NCI-H460 (cell line): ENCODE measurements at places on chromosomes 7 and 10.

DNA sequence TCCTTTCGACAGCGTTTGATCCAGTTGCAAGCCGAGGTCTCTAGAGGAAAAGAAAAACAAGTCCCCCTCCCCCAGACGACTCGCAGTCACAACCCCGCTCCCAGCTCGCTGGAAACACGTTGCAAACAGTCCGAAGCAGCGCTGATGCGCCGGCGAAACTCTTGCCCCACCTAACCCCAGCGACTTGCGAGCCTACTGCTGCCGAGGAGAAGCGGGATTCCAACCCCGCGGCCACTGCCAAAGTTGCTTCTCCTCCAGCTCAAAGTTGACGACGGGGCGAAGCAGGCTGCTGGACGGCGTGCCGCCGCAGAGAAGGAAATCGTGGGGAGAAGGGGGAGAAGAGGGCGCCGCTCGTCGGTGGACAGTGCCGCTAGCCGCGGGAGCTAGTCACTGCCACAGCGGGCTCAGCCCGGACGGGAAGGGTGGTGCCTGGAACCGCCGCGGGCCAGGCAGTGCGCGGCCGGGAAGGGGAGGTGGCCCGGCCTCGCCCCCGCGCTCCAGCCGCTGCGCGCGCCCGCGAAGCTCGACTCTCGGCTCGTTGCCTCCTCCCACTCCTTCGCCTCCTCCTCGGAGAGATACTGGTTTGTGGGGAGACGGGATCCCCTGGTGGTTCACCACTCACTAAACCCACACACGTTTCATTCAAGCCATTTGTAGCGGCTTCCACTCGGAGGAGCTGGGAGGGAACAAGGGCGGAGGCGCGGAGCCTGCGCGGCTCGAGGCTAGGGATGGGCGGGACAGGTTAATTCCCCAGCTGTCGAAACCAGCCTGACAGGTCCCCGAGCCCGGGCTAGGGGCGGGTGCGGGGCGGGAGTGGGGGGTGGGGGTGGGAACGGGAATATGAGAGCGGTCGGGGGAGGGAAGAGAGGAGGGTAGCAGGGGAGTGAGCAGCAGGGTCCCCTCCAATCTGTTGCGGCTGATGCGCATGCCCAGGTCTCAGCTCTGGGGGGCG lies at the start of gene GPR37:
Gene GPR37, minus strand, starts transcription at position 392 of the 952 bp plus-strand sequence. CDS start 816 bp downstream, outside the sequence.
- DNase-seq: peak; percentile 74

DNA sequence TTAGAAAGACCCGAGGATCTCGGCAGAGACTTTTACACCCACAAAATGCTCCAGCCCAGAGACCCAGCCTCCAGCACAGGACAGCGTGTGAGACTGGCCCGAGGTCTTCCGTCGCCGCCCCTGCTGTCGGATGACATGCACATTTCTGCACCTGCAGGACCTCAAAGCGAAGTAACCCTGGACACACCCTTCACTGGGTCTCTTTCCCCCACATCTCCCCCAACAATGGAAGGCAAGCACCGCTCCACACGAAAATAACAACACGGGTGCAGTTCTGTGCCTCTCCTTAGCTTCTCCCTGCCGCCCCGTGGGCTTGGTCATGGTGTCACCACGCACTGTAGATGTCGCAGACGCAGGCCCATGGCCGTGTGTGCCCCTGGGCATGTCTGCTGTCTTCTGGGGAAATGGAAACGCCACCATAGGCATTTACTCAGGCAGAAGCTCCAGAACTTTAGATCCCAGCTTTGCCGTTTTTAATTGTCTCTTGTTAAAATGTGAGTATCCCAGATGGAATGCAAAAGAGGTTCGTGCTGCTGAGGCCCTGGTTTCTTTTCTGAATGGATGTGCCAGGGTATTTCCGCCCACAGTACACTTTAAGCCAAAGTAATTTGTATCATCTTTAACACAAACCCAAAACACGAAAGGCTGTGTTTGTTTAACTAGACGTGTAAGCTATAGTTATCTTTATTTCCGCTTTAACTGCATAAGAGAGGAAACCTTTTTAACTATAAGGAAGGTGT lies 237.9 kb downstream of the MGMT start:
- DNase-seq: no peak

DNA sequence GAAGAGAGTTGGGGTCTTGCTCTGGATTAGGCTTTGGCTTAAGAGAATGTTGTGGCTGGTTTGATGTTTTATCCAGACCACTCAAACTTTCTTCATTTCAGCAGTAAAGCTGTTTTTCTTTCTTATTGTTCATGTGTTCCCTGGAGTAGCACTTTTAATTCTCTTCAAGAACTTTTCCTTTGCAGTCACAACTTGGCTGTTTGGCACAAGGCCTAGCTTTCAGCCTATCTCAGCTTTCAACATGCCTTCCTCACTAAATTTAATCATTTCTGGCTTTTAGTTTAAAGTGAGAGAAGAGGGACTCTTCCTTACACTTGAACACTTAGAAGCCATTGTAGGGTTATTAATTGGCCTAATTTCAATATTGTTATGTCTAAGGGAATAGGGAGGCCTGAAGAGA lies 18.1 kb downstream of the CCDC126 start:
- DNase-seq: no peak

DNA sequence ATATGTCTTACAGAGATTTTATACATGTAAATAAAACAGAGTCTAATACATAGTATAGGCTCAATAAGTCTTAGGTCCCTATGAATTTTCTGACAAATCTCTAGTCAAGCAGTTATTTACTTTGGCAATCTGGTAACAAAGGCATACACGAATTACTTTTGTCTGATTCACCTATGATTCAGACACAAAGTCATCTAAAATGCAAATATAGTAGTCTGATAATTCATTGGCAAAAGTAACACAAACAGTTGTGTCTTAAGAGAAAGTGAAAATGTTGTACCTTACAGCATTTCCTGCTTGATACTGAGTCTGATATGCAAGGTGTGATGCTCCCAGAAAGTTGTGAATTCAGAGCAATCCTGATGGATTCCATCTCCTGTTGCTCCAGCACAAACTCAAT lies 209.4 kb upstream of the PRSS1 start:
- no peak for DNase-seq

DNA sequence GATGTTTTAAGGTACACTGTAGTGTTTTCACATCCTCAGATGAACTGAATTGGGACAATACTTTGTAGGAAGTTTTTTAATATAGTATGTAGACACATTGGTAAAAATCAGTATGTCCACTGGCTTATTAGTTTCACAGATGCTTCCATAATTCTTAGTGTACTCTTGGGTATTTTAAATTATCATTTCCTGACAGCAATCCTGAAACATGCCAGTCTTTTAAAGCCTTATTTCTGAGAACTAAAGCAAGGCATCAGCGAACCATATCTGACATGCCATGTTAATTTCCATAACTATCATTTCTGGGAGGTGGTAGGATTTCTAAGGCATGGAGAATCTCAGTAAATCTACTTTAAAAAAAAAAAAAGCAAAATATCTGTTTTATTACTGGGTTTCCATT lies 266.4 kb downstream of the ADK start:
- DNase-seq: no peak

DNA sequence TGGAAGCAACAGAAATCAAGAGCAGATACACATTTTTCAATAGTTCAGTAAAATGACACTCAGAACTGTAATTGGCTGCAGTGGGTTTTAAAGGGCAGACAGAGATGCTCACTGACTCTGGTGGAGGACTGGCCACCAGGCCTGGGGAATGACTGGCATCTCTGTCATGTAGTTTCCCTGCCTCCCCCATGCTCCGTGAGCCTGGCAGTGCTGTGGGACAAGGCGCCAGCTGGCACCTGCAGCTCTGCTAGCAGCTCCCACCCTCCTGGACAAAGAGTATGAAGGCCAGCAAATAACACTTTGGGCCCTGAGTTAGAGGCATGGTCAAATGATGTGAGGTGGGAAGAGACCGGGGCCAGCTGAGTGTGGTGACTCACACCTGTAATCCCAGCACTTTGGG lies 15.0 kb downstream of the TSPAN33 start:
- DNase-seq: no peak

GRCh38 chr10:48594371-48594770 lies 10.5 kb downstream of the ARHGAP22 start:
- no peak for DNase-seq

GRCh38 chr7:102942181-102942866 lies 29.5 kb downstream of the LRRC17 start:
- no peak for DNase-seq

- DNase-seq: no peak
Observed at GRCh38 chr7:110522761-110523200, 568.1 kb upstream of the LRRN3 start.

DNA sequence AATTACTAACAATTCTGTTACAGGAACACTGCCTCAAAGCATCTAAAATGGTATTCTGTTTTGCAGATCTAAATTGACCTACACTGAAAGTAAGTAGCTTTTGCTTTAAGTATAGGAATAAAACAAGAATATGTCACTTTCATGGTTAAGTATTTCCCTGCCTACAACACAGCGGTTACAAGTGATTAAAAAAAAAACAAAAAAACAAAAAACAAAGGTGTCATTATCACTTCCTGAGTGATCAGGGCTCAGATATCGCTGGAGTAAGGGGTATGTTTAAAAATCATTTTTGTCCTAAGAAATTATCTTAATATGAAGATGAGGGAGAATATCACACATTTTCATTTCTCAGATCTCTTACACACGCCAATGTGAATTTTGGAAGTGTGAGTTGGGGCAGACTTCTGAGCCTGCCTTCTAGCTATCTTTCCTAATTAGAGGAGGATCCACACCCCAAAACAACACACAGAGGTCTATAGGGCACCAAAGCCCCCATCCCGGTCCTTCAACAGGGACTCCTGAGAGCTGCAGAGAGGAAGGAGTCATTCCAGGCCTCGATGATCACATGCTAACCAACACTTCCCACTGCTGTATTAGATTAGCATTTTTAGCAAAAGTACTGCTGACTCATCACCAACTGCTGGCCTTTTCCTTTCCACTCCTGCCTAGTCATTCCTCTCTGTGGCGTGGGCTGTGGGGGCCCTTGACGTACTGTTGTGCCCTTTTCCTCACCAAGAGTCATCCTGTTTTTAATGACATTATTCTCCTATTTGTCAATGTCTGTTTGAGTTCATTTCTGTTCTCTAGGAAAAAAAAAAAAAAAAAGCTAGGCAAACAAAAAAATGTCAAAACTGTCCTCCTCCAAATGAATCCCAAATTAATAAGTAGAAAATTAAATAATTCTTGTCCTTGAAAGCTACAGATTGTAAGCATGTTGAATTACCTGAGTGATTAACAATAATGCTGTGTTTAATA lies 31.2 kb downstream of the PRTFDC1 start:
- DNase-seq: peak; percentile 65

DNA sequence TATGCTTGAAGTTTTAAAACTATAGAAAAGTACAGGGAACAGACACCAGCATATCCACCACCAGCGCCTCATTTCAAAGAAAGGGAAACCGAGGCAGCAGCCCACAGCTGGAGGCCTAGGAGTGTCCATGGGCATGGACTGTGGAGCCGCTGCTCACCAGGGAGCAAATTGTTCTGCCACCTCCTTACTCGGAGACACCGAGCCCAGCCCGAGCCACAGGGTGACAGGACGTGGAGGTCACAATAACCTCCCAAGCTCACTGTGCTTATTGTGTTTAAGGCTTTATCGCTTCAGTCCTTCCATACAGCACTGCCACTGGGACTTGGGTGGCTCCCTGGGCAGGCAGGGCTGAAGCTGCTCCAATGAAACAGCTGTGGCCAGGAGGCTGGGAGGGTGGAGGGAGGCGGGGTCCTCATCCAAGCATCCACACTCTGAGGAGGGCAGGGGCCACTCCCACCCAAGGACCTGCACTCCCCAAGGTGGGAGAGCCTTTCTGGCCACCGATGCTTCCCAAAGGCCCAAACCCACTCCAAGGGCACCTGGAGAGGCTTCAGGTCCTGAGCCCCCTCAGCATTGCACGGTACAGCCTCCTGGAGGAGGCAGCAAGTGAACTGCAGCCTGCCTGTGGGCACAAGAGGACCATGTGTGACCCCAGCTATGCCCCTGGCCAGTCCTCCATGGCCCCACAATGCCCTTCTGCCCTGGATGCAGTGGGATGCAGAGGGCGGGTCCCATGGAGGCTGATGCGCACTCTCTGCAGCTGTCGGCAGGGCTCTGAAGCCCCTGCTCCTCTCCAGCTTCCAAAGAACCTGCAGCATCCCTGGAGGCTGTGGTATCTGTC lies 38.7 kb upstream of the RET start:
- DNase-seq: no peak

DNA sequence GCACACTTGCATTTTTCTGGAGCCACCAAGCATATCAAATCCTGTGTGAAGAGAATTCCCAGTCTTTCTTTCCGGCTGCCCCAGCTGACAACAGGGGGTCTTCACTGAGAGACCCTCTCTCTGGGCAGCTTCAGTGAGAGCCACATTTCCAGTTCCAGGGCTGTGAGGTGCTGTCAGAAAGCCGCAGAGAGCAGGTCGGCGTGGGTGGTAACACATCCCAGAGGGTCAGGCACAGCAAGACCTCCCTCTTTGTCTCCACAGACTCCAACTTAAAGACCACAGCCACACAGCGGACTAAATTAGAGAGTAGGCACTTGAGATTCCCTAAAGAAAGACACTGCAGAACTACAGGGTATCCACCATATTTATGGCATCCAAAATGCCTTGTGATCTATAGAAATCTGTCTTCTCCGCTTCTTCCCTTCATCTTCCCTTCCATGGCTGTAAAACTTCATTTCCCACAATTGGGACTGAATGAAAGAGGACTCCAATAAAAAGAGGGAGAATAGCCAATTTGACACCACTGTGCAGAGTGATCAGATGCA lies 116.0 kb upstream of the C7orf33 start:
- no peak for DNase-seq

DNA sequence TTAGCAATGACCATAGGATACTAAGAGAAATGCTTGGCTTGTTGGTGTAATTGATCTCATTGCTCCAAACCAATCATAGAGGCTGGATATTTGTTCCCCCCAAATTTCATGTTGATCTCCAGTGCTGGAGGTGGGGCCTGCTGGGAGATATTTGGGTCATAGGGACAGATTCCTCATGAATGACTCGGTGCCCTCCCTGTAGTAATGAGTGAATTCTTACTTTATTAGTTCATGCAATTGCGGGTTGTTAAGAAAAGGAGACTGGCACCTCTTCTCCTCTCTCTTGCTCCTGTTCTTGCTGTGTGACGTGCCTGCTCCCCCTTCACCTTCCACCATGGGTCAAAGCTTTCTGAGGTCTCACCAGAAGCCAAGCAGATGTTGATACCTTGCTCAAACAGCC lies 630.1 kb downstream of the CALN1 start:
- no peak for DNase-seq

DNA sequence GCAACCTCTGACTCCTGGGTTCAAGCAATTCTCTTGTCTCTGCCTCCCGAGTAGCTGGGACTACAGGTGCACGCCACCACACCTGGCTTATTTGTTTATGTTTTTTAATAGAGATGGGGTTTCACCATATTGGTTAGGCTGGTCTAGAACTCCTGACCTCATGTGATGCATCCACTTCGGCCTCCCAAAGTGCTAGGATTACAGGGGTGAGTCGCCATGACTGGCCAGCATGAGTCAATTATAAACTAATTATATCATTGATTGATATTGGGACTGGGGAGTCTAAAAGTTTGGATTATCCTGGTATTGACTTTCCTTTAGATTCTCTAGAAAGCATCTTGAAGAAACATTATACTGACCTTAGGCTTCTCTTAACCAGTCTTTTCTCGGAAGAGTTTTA lies 73.9 kb upstream of the CCNY start:
- no peak for DNase-seq

DNA sequence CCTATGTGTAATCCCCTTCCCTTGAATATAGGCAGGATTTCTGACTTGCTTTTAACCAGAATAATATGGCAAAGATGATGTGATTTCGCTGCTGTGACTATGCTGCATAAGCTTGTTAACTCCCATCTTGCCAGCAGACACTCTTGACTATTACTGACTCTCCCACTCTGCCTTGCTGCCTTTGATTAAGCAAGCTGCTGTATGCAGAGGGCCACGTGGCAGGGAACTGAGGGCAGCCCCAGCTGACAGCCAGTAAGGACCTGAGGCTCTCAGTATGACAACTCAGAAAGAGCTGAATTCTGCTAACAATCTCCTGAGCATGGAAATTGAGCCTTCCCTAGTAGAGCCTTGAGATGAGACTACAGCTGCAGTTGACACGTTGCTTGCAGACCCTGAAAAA lies 279.4 kb upstream of the CACNA2D1 start:
- DNase-seq: no peak
